ENCODE measurements at places on chromosomes 1 and 21.
A peak's percentile ranks its signal among the peaks of the same experiment; 100 is the strongest.

DNA sequence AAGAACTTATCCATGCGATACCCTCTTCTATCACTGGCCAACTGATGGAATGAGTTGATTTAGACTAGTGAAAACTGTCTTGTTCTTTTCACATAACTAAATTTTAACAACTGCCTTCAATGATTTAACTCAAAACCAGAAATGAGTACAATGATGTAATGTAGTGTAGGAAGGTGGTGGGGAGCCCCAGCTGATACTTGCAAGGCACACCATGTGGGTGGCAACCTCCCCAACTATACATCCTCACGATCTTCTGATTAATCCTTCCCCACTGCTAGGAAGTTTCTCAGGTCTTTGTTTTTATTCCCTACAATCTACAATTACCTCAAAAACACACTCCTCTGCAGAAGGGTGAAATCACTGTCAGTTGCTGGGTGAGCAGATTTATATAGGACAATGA, 100.7 kb downstream of the KCTD3 start:
- DNase-seq: no peak

DNA sequence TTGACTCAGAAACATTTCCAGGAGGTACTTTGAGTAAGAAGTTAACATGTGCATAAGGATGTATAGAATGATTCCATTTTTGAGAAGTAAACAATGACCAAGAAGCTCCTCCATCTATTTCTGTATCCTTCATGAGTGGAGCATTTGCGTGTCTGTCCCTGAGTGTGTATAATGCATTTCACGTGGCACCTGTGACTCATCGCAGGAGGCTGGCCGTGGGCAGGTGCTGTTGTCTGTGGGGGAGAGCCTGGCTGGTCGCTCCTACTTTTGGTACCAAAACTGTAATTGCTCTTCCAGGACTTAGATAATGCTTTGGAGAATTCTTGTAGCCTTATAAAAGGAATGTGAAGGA, 16.5 kb downstream of the SLC37A1 start:
- DNase-seq: no peak

DNA sequence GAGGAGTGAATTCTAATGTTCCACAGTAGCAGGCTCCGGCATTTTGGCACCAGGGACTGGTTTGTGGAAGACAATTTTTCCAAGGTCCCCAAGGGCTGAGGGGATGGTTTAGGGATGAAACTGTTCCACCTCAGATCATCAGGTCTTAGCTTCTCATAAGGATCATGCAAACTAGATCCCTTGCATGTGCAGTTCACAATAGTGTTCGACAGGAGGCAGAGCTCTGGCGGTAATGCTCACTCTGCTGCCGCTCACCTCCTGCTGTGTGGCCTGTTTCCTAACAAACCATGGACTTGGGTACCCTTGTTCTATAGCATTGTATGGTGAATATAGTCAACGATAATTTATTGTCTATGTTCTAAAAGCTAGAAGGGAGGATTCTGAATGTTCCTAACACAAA, 16.6 kb downstream of the CRNN start:
- DNase-seq: no peak

- no peak for DNase-seq
Observed at GRCh38 chr1:60878323-60878722, 204.0 kb upstream of the NFIA start.

GRCh38 chr1:51628715-51629590, 12.1 kb downstream of the OSBPL9 start:
- DNase-seq: no peak

- no peak for DNase-seq
Observed at GRCh38 chr21:23601549-23601948, 2005.7 kb downstream of the MRPL39 start.

- DNase-seq: no peak
Observed at GRCh38 chr1:18357622-18358230, 123.0 kb upstream of the KLHDC7A start.

DNA sequence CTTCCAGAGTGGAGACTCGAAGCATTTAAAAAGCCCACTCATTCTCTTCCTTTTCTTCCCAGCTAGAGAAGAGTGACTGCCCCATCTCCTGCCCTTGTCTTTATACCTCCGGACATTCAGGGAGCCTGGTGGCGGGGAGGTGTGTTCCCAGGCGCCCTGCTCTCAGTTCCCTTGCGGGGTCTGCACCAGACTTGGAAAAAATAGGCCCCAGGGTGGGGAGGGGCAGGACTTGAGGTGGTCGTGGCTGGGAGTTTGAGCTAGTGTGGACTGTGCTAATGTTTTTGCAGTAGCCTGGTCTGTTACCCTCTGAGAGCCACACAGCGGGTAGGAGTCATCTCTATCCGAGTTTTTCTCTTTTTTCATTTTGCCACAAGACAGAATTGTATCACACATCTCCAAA, 139.1 kb downstream of the PEX14 start:
- DNase-seq: no peak

- DNase-seq: no peak
Observed at GRCh38 chr1:11646317-11646716, 7.9 kb downstream of the FBXO2 start.

DNA sequence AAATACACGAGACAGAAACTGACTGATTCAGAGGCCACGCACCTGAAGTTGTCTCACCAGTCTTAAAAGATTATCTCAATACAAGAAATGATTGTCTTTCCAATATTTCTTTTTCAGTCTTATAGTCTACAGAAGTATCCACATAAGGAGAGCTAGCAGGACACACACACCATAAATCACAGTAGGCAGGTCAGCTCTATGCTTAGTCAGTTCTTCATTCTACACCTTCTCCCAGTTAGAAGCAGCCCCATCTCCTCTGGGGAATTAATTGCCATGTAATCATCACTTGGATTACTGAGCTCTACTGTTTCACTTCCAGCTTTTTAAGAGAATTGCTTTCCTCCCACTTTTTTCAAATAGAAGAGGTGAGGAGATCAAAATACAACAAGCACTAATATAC, 59.6 kb downstream of the SMYD3 start:
- DNase-seq: no peak

GRCh38 chr1:202179828-202180750, 13.5 kb upstream of the LGR6 start:
- DNase-seq: no peak

DNA sequence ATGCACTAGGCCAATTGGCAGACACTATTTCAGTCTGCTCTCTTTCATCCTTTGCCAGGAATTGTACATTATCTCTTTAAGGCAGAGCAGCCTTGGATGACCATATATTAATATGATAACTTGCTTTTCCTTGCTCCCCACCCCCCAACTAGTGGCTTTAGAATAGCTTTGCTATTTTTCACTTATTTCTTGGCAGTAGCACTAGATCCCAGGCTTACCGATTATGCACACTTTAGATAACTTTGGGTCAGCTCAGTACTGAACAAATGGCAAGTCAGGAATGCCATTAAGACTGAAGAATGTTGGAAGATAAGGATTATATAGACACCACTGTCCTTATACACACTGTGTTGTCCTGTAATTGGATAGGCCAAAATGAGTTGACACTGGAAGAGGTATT, 146.4 kb downstream of the FGGY start:
- no peak for DNase-seq

DNA sequence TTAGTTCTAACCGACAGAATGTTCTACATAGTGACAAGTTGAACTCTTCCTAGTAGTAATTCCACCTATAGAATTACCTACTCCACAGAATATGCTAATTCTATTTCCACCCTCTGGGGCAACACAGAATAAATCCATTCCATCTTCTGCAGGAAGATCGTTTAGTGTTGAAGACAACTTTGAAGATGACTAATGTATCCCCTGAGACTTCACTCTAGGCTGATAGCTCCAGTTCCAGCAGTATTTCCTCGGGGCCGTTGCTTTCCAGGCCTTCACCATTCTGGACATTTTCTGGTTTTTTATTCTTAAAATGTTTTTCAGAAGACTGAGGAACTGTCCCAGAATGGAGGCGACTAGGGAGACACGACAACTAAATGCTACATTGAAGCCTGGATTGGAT, 61.0 kb upstream of the CSF1 start:
- no peak for DNase-seq

DNA sequence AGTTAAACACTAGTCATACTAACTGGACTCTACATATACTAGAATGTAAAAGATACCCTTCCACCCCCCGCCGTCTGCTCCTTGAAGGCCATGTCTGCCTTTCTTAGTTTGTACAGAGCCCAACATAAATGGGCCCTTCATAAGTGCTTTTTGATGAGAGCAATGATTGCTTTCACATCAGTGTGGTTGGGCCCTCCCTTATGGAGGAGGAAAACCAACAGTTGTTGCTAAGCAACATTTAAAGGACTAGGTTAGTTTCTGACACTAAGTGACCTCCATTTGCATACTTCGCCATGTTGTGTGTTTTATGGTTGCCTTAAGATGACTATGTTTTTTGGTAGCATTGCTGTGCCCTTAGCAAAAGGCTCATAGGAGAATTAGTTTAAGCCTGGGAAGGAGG, 182.0 kb upstream of the SGIP1 start:
- DNase-seq: peak; percentile 48

GRCh38 chr21:15034126-15034853, 30.5 kb downstream of the NRIP1 start:
- DNase-seq: no peak

- DNase-seq: no peak
Observed at GRCh38 chr1:171335964-171336363, 22.0 kb downstream of the FMO4 start.

DNA sequence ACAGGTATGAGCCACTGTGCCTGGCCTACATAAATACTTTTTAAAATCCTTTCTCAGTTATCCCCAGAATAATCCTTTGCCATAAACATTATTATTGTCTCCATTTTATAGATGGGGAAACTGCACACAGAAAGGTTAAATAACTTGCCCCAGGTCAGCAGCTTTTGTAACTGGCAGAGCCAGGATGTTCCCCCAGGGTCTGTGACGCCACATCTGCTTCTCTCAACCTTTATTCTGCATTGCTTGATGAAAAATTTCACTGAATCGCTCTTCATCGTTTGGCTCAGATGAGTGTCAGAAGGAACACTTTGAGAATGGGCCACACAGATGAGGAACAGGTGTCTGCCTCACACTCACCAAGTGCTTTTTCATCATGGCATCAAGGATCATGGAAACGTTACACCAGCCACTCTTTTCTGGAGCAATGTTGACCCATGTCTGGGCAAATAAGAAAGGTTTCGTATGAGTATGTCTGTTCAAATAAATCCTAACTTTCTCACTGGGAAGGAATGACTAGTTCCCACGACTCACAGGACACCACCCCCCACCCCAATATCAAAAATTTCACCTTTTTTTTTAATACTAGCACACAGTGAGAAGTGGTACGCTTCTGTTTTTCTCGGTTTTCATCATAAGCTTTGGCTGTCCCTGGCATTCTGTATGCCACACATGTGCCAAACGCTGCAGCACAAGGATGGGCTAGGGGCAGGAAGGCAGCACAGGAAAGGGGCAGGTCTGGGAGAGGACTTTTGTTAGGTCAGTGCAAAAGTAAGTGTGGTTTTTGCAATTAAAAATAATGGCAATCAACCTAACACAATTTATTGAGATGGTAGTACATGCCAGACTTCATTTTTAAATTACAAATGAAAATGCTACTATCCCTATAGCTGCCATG, 9.0 kb upstream of the PTGFRN start:
- no peak for DNase-seq

GRCh38 chr1:207838156-207839082, 72.5 kb downstream of the CD34 start:
- DNase-seq: no peak

DNA sequence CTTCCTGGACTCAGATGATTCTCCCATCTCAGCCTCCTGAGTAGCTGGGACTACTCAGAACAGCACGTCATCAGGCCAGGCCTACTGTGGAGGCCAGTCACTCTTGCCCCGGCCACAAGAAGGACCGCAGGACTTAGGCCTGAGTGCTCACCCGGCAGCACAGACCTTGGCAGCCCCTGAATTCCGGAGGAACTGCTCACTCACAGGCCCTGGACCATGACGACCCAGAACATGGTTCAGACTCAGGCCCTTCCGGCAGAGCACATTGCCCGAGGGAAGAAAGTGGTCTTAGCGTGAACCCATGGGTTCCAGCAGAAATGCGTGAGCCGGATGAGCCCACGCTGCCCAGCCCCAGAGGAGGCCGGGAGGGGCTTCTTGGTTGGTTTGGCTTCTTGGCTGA, 177.3 kb upstream of the TMEM51 start:
- DNase-seq: no peak

GRCh38 chr1:201424146-201424545, 2.6 kb upstream of the TNNI1 start:
- DNase-seq: no peak

GRCh38 chr1:205989786-205990185, 13.4 kb downstream of the RAB7B start:
- no peak for DNase-seq

- peak; percentile 99 for DNase-seq
Observed at GRCh38 chr1:2412395-2412772, at the start of gene PEX10. Gene PEX10, minus strand, starts transcription at chr1:2412564. Its CDS starts 62 bp downstream, at chr1:2412502.

DNA sequence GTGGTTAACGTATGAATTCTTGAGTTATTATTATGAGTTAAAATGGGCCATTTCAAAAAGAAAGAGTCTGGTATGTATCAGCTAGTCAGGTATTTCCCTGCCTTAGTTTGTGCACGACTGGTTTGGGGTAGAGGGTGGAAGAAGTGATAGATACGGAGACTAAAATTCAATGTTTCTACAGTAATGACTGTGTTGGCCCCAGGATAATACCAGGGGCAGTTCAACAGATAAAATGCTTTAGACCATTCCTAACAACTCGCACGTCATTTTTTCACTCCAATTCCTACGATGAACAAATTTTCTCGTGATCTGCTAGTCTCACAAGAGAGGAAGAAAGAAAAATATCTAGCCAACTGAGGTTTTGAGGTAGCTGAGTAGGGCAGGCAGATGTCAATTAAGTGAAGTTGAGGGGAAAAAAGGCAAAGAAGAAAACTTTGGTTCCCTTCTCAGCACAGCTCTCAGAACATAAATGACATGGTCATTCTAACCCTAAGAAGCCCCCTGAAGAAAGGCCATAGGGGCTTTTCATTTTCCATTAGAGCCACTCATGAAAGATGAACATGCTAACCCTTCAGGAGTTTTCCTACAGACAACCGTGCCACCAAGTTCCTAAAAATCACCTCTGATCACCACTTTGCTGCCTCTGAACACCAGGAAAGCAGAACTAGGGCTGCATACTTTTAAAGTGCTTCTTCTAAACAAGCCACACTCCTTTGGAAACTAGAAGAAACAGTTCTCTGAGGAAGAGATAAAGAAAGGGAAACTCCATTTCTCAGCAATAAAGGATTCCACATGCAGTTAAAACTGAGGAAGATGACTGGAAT, 5.6 kb downstream of the MCOLN2 start:
- DNase-seq: no peak

- DNase-seq: no peak
Observed at GRCh38 chr1:35762141-35762540, 7.6 kb downstream of the CLSPN start.

All from activated CD4-positive, alpha-beta memory T cell treated with anti-CD3 and anti-CD28 coated beads, Interleukin-2, amount 10 ng/mL, durations not matched to agents 7 days and 5 days (primary cell).